T1000 (cell line): ENCODE measurements at places on chromosomes 6 and 20.

DNA sequence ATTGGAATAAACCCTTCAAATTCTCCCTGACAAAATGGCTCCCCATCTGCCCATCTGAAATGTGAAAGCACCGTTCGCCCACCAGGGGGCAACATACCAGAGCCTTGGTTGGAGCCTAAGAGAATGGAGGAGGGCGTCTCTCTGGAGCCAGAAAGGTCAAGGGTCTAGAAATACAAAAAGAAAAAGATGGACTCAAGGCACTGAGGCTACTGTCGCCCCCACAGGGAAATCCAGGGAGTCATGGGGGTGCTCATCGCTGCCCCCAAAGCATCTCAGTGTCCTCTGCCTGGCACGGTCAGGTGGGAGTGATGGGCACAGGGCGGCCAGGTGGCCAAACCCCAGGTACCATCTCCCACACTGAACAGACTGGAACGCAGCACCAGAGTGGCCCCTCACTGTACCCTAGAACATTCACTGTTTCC, 136.3 kb downstream of the ZMYND8 start:
- DNase-seq = no peak

- no peak for DNase-seq
Measured at GRCh38 chr6:55901765-55902270, 26.4 kb upstream of the BMP5 start.

- DNase-seq = no peak
Measured at GRCh38 chr6:29336269-29336668, 32.4 kb downstream of the OR5V1 start.

GRCh38 chr6:149918151-149918905, 4.6 kb downstream of the RAET1G start:
- no peak for DNase-seq

GRCh38 chr6:155946860-155947259, 491.2 kb upstream of the NOX3 start:
- DNase-seq = no peak

GRCh38 chr20:4068708-4069107, 53.4 kb upstream of the RNF24 start:
- DNase-seq = no peak
